Glomerular endothelial cell (primary cell): ENCODE measurements at places on chromosomes 1 and 21. TPM values are rescaled to one million over a fixed set of nuclear protein-coding genes. Genes with fewer than 3 reads are reported as not detected.

SEC16B gene
- total RNA-seq = 1.5 and 1.6 TPM in 2 replicates

DCDC2B gene
- not detected in 2 replicates for total RNA-seq

LCE1E gene
- total RNA-seq = not detected in 2 replicates

LCE3D gene
- total RNA-seq = not detected in 2 replicates

MROH7 gene
- not detected in 2 replicates for total RNA-seq

DLGAP3 gene
- total RNA-seq = 0.23 TPM in 1 of 2 replicates, not detected in the other

IFI6 gene
- total RNA-seq = 32.6 and 277 TPM in 2 replicates

CFAP141 gene
- total RNA-seq = not detected in 2 replicates

FCRL5 gene
- not detected in 2 replicates for total RNA-seq

GBP1 gene
- 24.7 and 60.4 TPM in 2 replicates for total RNA-seq

KCNC4 gene
- 6.0 and 12.0 TPM in 2 replicates for total RNA-seq

SPRTN gene
- 22.9 and 24.9 TPM in 2 replicates for total RNA-seq

PADI1 gene
- total RNA-seq = 0.18 and 0.58 TPM in 2 replicates

LENEP gene
- total RNA-seq = not detected in 2 replicates

MRTO4 gene
- total RNA-seq = 30.3 and 35.6 TPM in 2 replicates

PRMT6 gene
- total RNA-seq = 21.8 and 22.2 TPM in 2 replicates

CELA2A gene
- not detected in 2 replicates for total RNA-seq

HSPB7 gene
- not detected in 2 replicates for total RNA-seq

CGN gene
- total RNA-seq = 0.12 and 0.58 TPM in 2 replicates

DMRTA2 gene
- total RNA-seq = not detected in 2 replicates

PODN gene
- 0.24 and 2.5 TPM in 2 replicates for total RNA-seq

EIF3I gene
- 234 and 362 TPM in 2 replicates for total RNA-seq

ILDR2 gene
- 0.53 TPM in 1 of 2 replicates, not detected in the other for total RNA-seq

VWA1 gene
- total RNA-seq = 21.4 and 34.8 TPM in 2 replicates

FCRL2 gene
- not detected in 2 replicates for total RNA-seq

KRTAP12-3 gene
- total RNA-seq = not detected in 2 replicates

RAB7B gene
- 0.63 TPM in 1 of 2 replicates, not detected in the other for total RNA-seq

S100A7A gene
- total RNA-seq = not detected in 2 replicates

TMEM240 gene
- total RNA-seq = 1.7 and 3.4 TPM in 2 replicates

SLC5A9 gene
- total RNA-seq = not detected in 2 replicates

OR2T29 gene
- not detected in 2 replicates for total RNA-seq

MEGF6 gene
- total RNA-seq = 30.1 and 57.6 TPM in 2 replicates

MATN1 gene
- total RNA-seq = not detected in 2 replicates

E2F2 gene
- total RNA-seq = 0.10 and 0.82 TPM in 2 replicates

CELA2B gene
- total RNA-seq = not detected in 2 replicates

CCDC27 gene
- not detected in 2 replicates for total RNA-seq

SPATA46 gene
- total RNA-seq = not detected in 2 replicates

CASQ2 gene
- total RNA-seq = not detected in 2 replicates

SLC44A5 gene
- 1.7 and 6.5 TPM in 2 replicates for total RNA-seq

TDRD5 gene
- not detected in 2 replicates for total RNA-seq

SIM2 gene
- 0.47 and 1.7 TPM in 2 replicates for total RNA-seq

NBPF10 gene
- 0.15 and 0.47 TPM in 2 replicates for total RNA-seq
